Upper lobe of right lung (tissue), 1 donor: ENCODE measurements at places on chromosomes 16 and 17. TPM values are rescaled to one million over a fixed set of nuclear protein-coding genes. Genes with fewer than 3 reads are reported as not detected.

DNA sequence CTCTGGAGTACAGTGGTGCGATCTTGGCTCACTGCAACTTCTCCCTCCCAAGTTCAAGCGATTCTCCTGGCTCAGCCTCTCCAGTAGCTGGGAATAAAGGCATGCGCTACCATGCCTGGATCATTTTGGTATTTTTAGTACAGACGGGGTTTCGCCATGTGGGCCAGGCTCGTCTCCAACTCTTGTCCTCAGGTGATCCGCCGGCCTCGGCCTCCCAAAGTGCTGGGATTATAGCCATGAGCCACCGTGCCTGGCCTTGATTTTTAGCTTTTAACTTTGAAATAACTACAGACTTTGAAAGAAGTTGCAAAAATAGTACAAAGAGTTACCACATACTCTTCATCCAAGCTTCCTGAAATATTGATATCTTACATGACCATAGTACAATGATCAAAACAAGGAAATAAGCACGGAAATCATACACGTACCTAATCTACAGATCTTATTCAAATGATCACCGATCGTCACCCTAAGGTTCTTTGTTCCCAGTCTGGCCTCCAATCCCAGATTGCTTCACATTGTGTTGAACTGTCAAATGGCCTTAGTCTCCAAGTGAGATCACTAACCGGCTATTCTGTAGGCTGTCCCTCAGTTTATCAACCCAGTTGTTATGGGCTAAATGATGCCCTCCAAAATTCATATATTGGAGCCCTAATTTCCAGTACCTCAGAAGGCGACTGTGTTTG lies 18.4 kb downstream of the NPIPA1 start:
- no peak for DNase-seq
- no peaks in the 10 kb centered on the region for H3K36me3 ChIP-seq
- no peaks in the 10 kb centered on the region for H3K4me1 ChIP-seq
- no peak overlapping the region for H3K27ac ChIP-seq
- H3K27me3 ChIP-seq: no peaks in the 10 kb centered on the region

GRCh38 chr17:7855660-7856010 lies 769 bp downstream of the TMEM88 start:
- peak overlapping the region; percentile 89 for H3K27ac ChIP-seq
- peaks cover 27% of the 10 kb centered on the region for H3K36me3 ChIP-seq
- H3K4me1 ChIP-seq: peaks cover 28% of the 10 kb centered on the region
- no peaks in the 10 kb centered on the region for H3K27me3 ChIP-seq

DNA sequence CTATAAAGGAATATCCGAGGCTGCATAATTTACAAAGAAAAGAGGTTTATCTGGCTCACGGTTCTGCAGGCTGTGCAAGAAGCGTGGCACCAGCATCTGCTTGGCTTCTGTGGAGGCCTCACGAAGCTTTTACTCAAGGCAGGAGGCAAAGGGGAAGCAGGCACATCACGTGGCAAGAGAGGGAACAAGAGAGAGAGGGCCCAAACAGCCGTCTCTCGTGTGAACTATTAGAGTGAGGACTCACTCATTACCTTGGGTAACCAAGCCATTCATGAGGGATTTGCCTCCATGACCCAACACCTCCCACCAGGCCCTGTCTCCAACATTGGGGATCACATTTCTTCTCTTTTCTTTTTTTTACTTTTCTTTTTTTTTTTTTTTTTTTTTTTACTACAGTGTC lies 7.5 kb upstream of the ALKBH5 start:
- H3K36me3 ChIP-seq: no peaks in the 10 kb centered on the region
- no peak for DNase-seq
- peaks cover 6% of the 10 kb centered on the region for H3K4me1 ChIP-seq
- H3K4me3 ChIP-seq: no peak overlapping the region

DNA sequence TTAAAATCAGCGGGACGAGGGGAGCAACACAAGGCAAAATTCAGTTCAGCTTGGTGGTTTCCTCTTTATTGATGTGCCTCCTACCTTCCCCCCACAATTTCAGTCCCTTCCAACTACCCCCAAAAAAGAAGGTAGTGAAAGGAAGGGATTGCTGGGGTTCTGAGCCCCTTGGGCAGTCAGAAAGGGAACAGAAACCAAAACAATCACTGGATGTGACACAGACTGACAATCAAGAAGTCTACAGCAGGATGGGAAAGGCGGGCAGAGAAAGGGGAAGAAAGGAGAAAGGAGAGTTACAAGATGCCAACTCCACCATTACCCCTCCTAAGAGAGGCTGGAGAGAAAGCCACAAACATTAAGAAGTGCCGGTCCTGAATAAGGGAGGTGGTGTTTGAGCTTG lies 1.1 kb upstream of the PHF23 start:
- peaks cover 28% of the 10 kb centered on the region for H3K4me1 ChIP-seq
- peak overlapping the region; percentile 99 for H3K4me3 ChIP-seq

SUMO2 gene
- 316 TPM for total RNA-seq

- no peaks in the 10 kb centered on the region for H3K27me3 ChIP-seq
- peak overlapping the region; percentile 56 for H3K27ac ChIP-seq
- H3K36me3 ChIP-seq: no peaks in the 10 kb centered on the region
- peak overlapping the region; percentile 34 for H3K4me3 ChIP-seq
- no peak for DNase-seq
These were observed 407.1 kb downstream of the WWOX start for GRCh38 chr16:78506367-78507193.

- DNase-seq: peak; percentile 6
- no peaks in the 10 kb centered on the region for H3K36me3 ChIP-seq
- H3K27ac ChIP-seq: no peak overlapping the region
- H3K27me3 ChIP-seq: no peaks in the 10 kb centered on the region
These were observed 2.0 kb upstream of the GLG1 start for GRCh38 chr16:74608944-74609343.

DNA sequence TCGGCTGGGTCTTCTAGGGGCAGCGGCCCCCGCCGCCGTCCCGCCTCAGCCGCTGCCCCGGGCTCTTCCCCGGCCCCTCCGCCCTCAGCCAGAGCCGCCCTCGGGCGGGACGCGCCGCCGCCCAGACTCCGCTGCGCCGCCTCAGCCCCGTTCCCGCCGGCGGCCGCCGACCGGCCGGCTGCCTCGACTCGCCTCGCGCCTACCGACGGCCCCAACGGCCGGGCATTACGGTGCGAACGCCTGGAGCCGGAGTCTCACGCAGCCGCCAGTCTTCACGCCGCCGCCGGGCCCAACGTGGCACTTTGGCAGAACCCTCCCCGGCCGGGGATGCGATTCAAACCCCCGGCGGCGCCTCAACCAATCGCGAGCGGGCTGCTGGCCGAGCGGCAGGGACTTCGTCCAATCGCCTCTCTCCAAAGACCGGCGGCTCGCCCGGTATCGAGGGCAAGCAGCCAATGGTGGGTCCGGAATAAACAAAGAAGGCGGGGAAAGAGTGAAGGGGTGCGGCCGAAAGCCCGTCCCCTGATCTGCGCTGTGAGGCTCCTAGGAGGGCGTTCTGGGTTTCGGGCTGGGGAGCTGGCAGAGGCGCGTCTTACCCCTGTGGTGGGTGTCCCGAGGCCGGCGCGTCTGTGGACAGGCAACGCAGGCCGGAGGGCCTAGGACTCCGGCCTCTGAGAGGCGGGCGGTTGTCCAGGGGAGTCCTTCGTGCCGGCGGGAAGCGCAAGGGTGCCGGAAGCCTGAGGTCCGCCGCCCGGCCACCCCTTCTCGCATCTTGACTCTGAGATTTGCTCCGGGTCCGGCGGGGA lies at the start of gene CDR2:
CDR2 (minus strand) TSS at position 309 of the 806 bp plus-strand sequence. CDS start 310 bp downstream, outside the sequence.
- H3K4me1 ChIP-seq: peaks cover 36% of the 10 kb centered on the region
- DNase-seq: peak; percentile 99
- no peaks in the 10 kb centered on the region for H3K27me3 ChIP-seq
- H3K4me3 ChIP-seq: peak within 1 kb of the TSS; percentile 92
- H3K27ac ChIP-seq: peak within 1 kb of the TSS; percentile 88

DNA sequence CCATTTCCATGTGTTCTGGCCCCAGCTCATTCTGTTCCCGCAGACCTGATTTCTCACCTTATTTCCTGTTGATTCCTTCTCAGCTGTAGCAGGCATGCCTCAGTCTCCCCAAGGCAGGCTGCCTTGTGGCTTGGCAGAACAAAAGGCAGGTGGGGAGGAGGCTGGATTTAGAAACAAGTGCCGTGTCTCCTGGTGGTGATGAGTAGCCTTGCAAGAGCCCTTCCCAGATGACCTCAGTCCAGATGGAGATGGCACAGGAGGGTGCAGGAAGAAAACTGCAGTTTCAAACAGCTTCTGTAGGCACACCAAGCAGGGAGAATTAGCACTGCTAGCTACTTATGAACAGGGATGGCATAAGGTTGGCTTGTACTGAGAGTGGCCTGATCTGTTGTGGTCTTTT lies 64.6 kb downstream of the ARHGAP44 start:
- H3K27me3 ChIP-seq: no peaks in the 10 kb centered on the region
- no peak for DNase-seq
- no peaks in the 10 kb centered on the region for H3K36me3 ChIP-seq
- H3K4me3 ChIP-seq: no peak overlapping the region
- peaks cover 4% of the 10 kb centered on the region for H3K4me1 ChIP-seq

GRCh38 chr16:84340325-84341040 lies 27.9 kb upstream of the ATP2C2 start:
- H3K4me3 ChIP-seq: no peak overlapping the region
- no peaks in the 10 kb centered on the region for H3K36me3 ChIP-seq
- no peaks in the 10 kb centered on the region for H3K4me1 ChIP-seq
